ENCODE measurements at places on chromosomes 6 and 20. TPM values are rescaled to one million over a fixed set of nuclear protein-coding genes. Genes with fewer than 3 reads are reported as not detected.

DNA sequence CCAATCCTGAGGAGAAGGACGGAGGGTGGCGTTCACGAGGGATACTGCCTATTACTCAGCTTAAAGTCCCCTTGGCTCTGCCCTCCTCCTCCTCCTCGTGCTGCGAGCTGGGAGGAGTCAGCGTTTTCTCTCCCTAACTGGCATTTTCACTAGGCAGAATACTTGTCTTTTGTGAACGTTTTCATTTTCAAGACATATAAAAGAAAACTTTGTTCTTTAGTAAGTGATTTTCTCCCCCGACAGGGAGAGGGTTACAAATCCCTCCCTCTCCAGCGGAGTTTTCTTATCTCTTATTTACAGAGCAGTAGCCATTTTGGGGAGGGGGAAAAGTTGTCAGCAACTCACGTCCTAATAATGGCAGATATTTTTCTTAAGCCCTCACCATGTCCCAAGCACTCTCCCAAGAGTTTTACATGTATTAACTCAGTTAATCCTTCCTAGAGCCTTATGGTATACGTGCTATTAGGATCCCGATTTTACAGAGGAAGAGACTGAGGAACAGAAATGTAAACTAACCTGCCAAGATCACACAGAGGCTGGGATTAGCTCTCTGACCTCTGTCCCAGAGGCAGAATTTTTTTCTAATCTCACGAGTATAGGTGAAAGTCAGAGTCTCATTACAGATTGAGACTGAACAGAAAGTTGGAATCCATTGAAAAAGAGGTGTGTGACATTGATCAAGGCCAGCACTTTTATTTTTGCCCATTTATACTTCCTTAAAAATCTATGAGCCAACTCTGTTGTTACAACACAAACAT lies 30.0 kb upstream of the ZNF217 start:
- DNase-seq, result no peak

GRCh38 chr20:13758884-13759283 lies 25.8 kb downstream of the ESF1 start:
- no peak for DNase-seq

GRCh38 chr6:119322034-119322433 lies 27.5 kb downstream of the MAN1A1 start:
- DNase-seq, result no peak

GRCh38 chr6:6629402-6629801 lies 40.9 kb downstream of the LY86 start:
- DNase-seq, result no peak

GRCh38 chr6:13614126-13614925 lies 809 bp upstream of the NOL7 start:
- peak; percentile 71 for DNase-seq

GRCh38 chr6:126054258-126054702 lies 67.9 kb downstream of the TRMT11 start:
- DNase-seq, result no peak

GRCh38 chr6:41688256-41688965 lies 47.0 kb downstream of the TFEB start:
- peak; percentile 35 for DNase-seq

DNA sequence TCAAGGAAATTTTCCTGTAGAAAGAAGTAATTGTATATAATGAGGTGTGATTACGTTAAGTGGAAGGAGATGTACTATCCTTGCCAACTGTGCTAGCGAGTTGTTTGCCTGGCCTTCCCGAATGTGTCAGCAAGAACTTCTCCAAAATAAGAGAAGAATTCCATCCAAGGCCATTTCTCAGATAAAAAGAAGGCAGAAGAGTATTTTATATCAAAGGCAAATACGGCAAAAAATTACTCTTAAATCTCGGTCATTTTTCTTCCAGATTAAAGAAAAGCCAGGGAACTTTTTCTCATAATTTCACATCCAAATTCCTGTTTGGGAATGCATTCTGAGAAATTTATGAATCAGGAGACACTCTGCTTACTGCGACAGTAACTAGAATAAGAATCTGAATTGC lies 290.6 kb downstream of the CBLN4 start:
- DNase-seq, result no peak

DNA sequence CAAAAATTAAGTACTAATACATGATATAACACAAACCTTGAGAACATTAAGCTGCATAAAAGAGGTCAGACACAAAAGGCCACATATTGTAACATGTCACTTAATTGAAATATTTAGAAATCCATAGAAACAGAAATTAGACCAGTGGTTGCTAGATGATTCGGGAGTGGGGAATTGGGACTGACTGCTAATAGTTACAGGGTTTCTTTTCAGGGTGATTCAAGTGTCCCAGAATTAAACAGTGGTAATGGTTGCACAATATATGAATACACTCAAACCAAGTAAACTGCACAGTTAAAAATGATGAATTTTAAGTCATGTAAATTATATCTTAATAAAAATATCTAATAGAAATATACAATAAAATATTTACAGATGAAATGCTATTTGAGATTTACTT lies 174.5 kb downstream of the WDR27 start:
- DNase-seq, result no peak

GRCh38 chr6:45743028-45743615 lies 272.5 kb downstream of the CLIC5 start:
- no peak for DNase-seq

GRCh38 chr6:75285283-75285639 lies 669 bp upstream of the TMEM30A start:
- no peak for DNase-seq

DNA sequence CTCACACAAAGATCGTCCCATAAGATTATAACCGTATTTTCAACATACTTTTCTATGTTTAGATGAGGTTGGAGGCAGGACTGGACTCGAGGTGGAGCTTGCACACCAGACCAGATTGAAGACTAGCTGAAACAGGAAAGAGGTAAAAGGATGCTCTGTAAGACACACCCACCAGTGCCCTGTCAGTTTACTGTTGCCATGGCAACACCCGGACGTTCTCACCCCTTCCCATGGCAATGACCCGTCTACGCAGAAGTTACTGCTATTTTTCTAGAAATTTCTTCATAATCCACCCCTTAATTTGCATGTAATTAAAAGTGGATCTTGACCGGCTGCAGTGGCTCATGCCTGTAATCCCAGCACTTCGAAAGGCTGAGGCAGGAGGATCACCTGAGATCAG lies 13.6 kb upstream of the SRSF6 start:
- no peak for DNase-seq

- DNase-seq, result no peak
These were observed 16.4 kb downstream of the PLCB1 start for GRCh38 chr20:8148501-8148900.

- DNase-seq, result peak; percentile 60
These were observed 2.0 kb upstream of the PLCG1 start for GRCh38 chr20:41135187-41135887.

DNA sequence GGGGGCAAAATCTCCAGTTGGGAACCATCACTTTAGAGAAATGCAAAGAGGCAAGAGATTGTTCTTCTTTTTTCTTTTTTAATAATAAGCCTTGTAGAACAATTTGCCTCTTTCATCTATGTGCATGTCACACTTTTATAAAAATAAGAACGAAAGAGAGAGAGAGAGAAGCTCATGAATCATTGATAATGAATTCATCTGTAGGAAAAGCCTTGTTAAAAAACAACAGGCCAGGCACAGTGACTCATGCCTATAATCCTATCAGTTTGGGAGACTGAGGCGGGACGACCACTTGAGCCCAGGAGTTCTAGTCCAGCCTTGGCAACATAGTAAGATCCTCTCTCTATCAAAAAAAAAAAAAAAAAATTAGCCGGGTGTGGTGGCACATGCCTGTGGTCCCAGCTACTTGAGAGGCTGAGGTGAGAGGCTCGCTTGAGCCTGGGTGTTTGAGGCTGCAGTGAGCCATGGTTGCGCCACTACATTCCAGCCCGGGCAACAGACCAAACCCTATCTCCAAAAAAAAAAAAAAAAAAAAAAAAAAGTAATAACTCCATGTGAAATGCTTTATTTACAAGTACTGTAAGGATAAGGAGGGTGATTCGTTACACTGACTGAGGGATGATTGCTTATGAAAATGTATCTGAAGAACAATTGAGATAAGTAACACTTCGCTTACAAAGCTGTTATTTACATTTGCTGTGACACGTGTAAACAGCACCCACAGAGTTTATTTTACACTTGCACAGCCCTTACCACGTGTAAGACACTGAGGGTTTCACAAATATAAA lies 6.0 kb downstream of the CCN5 start:
- DNase-seq, result peak; percentile 76

GRCh38 chr6:119443993-119444641 lies 94.6 kb upstream of the MAN1A1 start:
- DNase-seq, result no peak

- DNase-seq, result no peak
These were observed 137.0 kb upstream of the HEY2 start for GRCh38 chr6:125612345-125612846.

DNA sequence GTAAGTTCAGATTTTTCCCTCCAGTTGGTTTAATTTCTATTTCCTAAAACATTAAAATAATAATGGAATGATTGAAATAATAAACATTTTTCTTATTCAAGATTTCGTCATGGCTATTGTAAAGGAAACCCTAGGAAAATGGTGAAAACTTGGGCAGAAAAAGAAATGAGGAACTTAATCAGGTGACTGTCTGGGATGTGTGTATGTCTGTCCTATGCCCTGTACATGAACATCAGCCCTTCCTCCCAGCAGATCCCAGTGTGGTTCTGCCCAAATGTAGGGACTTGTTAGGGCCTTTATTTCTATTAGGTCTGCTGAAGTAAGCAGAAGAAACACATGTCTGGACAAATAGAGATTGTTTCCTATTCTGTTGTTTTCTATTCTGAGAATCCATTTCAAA lies 13.1 kb downstream of the RIOK1 start:
- DNase-seq, result no peak

C6orf132 gene
- total RNA-seq, result 13.5 TPM

PTK6 gene
- 4.2 TPM for total RNA-seq

RAET1L gene
- not detected for total RNA-seq

KIAA1755 gene
- 1.3 TPM for total RNA-seq

POPDC3 gene
- 0.80 TPM for total RNA-seq

TAGAP gene
- total RNA-seq, result 17.1 TPM

DDX43 gene
- 1.9 TPM for total RNA-seq

BEND6 gene
- 0.32 TPM for total RNA-seq

SIM1 gene
- not detected for total RNA-seq

C6orf58 gene
- total RNA-seq, result not detected
